ENCODE measurements at places on chromosomes 5 and 9.

GRCh38 chr5:60710362-60710761 is 10.4 kb upstream of the DEPDC1B start:
- no peak for DNase-seq

- no peak for DNase-seq
Measured at GRCh38 chr9:974996-975739, 1.3 kb upstream of the DMRT3 start.

DNA sequence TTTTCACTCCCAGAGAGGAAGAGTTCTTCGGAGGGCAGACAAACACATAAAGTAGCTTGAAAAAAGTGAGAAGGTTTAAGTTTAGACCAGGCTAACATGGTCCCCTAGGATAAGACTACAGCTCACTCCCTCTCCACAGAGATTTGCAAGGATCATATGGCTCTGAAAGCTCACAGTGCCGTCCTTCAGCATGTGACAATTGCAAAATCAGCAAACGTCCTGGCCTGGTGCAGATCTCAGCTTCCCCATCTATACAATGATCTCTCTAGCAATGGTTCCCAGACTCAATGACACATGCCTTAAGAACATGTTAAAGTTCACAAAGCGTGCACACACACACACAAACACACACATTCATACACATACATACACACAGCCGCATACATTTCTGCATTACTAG is 327.6 kb downstream of the ACTL7B start:
- DNase-seq: no peak

GRCh38 chr5:4991925-4992324 is 148.2 kb upstream of the ADAMTS16 start:
- no peak for DNase-seq

DNA sequence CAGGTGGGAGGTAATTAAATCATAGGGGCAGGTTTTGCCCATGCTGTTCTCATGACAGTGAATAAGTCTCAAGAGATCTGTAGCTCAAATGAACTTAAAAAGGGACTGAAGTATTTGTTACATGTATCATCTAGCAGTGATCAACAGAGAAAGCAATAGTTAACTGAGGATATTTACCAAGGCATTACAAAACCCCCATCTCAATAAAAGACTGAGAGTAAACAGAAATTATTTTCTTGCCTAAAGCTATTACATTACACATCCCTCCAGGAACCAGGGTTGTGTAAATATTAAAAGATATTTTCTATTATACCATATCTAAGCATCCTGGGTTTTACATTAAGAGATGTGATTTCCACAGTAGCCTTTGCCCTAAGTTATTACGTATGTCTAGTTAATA is 169.9 kb downstream of the CTNND2 start:
- no peak for DNase-seq

GRCh38 chr9:81559709-81560108 is 129.6 kb downstream of the TLE1 start:
- DNase-seq: peak; percentile 96

- no peak for DNase-seq
Measured at GRCh38 chr5:68950125-68950524, 143.7 kb upstream of the SLC30A5 start.

- no peak for DNase-seq
Measured at GRCh38 chr9:114037249-114037648, 40.9 kb downstream of the AMBP start.

DNA sequence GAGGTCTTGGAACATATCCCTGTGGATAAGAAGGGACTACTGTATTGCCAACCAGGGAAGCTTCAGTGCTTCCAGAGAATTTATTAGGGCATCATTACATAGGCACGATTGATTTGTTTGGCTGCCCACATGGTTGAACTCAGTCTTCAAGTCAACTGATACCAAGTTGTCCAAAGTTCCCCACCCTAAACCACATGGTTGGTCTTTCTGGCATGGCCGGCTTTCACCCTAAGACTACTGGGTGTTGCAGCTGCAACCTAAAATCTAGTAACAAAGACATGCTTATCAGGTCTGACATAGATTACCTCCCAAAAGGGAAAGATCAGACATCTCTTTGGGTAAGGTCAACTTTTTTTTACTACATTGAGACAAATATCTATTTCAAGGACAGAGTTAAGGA is 37.0 kb downstream of the FAF2 start:
- DNase-seq: no peak

DNA sequence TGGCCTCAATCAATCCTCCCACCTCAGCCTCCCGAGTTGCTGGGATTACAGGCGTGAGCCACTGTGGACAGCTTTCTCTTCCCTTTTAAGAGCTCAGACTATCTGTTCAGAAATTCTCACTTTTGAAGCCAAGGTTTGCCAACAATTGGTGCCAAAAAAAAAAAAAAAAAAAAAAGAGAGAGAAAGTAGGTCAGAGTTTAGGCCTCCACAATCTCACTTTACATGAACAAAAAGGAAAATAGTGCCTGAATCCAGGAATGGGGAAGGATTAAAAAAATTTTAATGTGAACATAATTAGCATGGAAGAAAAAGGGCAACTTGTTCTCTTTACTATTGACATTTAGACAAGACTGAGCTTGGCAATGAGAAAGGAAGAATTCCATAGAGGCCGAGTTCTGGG is 94.1 kb downstream of the NSG2 start:
- DNase-seq: no peak

- DNase-seq: no peak
Measured at GRCh38 chr5:43569236-43569746, 12.4 kb upstream of the PAIP1 start.

- DNase-seq: no peak
Measured at GRCh38 chr9:117656002-117656401, 48.2 kb upstream of the TLR4 start.

GRCh38 chr9:18492612-18493011 is 18.7 kb downstream of the ADAMTSL1 start:
- peak; percentile 58 for DNase-seq

- DNase-seq: no peak
Measured at GRCh38 chr9:129749575-129749974, 3.3 kb downstream of the PTGES start.

GRCh38 chr5:5381310-5381913 is 41.1 kb upstream of the ICE1 start:
- no peak for DNase-seq

DNA sequence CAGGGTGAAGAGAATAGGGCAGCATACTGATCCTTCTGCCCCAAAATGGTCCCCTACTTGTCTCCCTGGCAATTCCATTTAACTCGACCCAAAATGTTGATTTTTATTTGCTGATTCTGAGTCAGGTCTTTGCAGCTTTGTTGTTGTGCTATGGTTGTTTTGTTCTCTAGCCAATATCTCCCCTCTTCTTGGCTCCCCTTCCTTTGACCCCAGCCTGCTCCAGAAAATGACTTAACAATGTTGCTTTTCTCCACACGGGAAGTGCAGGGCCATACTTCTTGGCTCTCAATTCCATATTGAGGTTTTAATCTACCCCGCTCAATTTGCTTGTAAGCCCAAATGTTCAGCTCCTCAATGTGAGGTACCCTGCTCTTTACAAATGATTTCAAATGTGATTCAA is 330.0 kb downstream of the RASEF start:
- no peak for DNase-seq

DNA sequence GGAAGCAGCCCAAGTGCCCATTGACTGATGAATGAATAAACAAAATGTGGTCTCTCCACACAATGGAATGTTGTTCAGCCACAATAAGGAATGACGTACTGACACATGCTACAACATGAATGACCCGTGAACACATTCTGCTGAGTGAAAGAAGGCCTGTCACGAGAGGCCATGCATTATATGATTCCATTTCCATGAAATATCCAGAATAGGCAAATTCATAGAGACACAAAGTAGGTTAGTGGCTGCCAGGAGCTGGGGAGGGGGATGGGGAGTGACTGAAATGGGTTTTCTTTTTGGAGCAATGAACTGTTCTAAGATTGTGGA is 41.4 kb downstream of the BICD2 start:
- DNase-seq: no peak

DNA sequence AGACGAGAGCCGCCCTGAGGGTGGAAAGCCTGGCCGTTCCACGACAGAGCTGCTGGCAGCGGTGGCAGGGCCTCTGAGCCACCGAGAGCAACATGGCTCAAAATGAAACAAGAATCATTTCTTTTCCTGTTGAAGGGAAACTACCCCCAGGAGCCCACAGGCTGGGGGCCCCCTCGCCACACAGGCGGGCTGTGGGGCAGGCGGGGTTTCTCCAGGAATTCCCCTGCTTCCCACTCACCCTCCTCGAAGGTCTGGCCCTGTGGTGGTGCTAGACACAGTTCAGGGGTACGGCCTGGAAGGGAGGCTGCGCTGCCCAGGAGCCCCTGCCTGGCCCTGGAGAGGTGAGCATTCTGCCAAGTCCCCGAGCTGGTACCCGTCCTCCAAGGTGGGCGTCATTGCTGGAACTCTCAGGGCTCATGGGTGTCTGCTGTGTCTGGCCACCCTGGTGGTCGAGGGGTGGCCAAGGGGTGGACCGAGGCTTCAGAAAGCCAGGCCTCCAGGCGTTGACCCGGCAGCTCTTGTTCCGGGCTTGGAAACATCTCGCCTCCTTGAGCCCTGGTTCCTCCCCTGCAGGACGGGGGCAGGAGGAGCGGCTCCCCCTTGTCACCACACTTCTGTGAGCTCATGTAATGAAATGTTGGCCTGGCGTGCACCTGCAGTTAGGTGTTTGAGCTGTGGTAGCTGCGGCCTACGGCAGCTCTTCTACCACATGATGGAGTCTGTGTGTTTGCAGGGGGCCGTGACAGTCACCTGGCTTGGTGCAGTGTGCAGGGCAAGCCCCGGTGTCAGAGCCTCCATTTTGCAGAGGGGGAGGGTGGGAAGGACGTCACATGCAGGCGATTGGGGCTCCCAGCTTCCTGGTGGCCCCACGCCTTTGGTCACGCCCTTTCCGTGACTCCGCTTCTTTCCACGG is 65.3 kb downstream of the RXRA start:
- DNase-seq: no peak

DNA sequence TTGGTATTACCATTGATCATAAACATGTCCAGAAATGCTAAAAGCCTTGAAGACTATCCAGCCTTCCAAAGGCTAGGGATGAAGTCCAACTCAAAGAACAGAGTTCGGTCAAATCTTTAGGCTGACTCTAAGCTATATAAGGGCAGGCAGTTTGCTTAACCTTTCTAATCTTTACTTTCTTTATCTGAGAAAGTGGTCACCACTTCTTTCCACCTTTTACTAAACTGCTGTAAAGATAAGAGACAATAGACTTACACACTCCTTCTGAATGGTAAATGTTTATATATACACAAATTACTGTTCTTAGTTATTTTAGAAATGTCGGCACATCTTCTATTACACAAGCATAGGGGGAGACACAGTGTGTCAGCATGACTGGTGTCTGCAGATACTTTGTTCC is 100.4 kb downstream of the NREP start:
- DNase-seq: no peak

DNA sequence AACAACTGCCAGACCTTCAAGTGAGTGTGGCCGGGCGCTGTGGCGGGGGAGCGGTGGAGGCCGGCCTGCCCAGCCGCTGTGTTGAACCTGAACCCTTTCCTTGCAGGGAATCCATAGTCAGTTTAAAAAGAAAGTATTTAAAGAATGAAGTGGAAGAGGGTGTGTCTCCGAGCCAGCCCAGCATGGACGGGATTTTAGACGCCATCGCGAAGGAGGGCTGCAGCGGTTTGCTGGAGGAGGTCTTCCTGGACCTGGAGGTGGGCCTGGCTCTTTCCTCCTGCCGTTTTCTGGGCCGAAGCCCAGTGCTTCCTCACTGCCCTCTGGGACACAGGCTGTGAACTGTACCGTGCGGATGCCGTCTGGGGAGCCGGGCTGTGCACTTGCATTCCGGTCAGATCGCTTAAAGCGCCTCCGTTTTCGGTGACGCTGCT is 19.1 kb downstream of the EXOC3 start:
- DNase-seq: no peak
